ENCODE measurements at places on chromosomes 4 and X.

DNA sequence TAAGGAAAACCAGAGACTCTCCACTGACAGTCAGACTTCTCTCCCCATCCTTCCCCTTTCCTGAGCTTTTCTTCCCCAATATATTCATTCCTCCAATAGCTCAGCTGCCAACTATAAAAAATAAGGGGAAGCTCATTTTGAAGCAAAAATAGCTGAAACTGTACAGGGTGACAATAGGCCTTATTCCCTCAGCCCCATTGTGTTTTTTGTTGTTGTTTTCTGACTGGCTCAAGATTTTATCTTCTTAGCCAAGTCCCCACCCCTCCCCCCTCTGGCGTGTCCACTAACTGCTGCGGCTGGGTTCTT is 26.2 kb downstream of the PRPS1 start:
- DNase-seq = no peak

DNA sequence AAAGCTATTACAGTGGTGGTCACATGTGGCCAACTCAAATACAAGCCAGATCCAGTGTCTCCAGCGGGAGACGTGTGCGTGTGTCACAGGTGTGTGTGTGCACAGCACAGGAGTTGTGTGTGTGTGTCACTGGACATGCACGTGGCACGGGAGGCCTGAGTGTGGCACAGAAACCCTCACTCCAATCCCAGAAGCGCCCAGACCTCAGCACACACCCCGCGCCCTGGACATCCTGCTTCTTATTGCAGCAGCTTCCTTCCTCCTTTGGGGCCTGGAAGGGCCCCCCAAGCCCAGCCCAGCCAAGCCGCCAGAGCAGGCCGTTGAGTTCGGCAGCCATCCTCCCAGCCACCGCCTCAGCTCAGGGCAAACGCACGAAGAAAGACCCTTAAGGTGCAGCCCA is 37.9 kb downstream of the ACOX3 start:
- DNase-seq = no peak

GRCh38 chr4:108520807-108521206 is 99.6 kb upstream of the RPL34 start:
- DNase-seq = no peak

- peak; percentile 71 for DNase-seq
Measured at GRCh38 chr4:152138451-152138850, 377.6 kb upstream of the GATB start.

GRCh38 chr4:114600672-114601071 is 2.1 kb downstream of the UGT8 start:
- no peak for DNase-seq

DNA sequence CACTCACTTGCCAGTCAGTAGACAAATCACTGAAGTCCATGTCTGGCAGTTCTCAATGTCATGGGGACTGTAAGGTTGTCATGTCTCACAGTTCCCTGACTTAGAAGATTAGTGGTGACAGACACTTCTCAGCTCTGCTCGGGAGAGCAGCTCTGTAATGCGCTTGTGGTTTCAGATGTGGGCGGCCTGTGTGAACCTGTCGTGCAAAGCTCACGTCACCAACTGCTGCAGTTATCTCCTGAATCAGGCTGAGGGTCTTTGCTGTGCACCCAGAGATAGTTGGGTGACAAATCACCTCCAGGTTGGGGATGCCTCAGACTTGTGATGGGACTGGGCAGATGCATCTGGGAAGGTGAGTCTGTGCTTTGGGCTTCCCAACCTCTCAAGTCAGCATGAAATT is at the start of gene IL9R:
IL9R (plus strand) TSS at position 261 of the 400 bp plus-strand sequence; CDS start at position 325, 64 bp downstream.
- DNase-seq = no peak

DNA sequence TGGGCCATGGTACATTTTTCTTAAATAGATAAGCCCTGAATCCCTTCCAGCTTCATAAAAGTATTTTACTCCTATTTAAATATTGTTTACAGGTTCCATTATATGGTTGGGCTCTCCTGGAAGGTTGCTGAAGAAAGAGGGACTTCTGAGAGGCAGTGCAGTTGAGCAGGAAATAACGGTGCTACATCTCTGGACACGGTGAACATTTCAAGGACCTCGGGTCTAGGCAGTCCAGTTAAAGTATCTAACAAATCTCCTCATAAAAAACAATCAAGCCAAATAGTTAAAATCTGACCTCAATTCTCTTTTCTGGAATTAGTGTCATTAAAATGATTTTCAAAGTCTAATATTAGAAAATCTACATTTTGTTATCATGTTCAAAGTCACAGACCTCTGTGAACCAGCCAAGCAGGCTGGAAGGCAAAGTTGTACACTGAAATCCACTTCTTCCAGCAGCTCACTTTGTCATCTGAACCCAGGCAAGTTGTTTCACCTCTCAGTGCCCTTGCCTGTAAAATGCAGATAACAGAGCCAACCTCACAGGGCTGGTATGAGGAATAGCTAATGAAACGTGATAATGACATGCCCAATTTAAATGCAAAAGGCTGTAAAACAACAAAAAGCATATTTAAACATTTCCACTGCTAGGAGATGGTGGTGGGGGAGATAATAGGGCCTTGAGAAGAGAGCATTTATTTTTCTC is 267.0 kb upstream of the KLF3 start:
- DNase-seq = no peak

DNA sequence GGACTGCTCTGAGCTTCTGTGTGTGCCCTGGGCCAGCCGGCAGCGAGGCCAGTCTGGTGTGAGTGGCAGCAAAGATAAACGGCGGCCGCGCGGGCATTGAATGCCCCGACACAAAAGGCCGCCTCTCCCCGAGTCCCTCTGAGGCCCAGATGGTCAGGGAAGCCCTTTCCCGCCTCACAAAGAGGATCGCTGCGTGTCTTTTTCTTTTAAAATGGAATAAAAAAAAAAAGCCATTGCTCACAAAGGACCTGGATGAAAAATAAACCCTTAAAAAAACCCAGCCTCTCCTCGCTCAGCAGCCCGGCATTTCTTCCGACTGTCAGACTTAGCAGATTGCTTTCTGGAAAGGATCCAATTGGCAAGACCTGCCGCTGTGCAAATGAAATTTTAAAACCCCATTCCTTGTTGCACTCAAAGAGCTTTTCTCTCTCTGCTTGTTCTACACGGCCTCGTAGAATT is 578.7 kb downstream of the BCOR start:
- DNase-seq = peak; percentile 63

- DNase-seq = no peak
Measured at GRCh38 chr4:153497988-153498967, 32.1 kb downstream of the TMEM131L start.

DNA sequence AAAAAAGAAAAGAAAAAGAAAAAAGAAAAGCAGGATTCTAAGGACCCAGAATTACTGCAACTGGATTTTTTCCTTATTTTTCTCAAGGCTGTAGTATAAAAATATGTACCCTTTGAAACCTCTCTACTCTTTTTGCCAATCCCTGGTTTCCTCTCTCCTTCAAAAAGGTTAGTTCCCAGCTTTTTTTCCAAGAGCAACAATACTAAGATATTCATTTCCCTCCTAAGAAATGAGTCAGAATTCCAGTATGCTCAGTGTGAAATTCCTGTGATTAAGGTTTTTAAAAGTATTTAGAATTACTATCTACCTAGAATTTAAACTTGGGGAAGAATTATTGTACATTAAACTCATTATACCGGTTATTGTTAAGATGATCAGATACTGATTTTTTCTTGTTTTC is 22.0 kb downstream of the SMIM14 start:
- no peak for DNase-seq

DNA sequence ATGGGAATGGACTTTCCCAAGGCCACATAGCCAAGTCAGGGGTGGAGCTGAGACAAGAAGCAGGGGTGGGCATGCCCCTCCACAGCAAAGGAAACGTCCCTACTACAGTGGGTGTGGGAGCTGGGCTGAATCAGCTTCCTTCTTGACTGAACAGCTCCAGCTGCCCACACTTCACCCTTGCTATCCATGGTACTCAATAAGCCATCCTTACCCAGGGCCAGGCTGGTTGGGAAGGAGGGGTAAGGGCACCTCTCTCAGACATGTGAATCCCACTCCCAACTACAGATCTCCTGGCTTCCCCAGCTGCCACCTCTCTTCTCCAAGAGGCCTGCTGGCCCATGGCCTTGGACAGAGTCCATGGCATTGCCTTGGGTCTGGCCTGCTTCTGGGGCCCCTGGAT is 21.0 kb downstream of the LAS1L start:
- no peak for DNase-seq

DNA sequence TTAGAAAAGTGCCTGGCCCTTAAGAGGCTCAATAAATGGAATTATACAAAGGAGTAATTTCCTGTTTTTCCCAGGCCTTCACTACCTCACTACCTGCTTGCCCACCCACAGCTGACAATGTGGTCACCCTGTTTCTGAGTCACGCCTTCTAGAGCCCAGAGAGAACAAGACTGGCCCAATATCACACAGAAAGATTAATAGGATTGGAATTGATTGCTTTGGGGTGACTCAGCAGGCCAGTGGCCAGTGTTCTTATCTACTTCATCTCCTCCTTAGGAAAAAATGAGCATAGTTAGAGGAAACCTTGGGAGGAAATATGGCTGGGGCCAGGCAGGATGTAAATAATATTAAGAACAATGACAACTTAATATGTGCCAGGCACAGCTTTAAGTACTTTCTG is 4.5 kb upstream of the FGF16 start:
- no peak for DNase-seq

DNA sequence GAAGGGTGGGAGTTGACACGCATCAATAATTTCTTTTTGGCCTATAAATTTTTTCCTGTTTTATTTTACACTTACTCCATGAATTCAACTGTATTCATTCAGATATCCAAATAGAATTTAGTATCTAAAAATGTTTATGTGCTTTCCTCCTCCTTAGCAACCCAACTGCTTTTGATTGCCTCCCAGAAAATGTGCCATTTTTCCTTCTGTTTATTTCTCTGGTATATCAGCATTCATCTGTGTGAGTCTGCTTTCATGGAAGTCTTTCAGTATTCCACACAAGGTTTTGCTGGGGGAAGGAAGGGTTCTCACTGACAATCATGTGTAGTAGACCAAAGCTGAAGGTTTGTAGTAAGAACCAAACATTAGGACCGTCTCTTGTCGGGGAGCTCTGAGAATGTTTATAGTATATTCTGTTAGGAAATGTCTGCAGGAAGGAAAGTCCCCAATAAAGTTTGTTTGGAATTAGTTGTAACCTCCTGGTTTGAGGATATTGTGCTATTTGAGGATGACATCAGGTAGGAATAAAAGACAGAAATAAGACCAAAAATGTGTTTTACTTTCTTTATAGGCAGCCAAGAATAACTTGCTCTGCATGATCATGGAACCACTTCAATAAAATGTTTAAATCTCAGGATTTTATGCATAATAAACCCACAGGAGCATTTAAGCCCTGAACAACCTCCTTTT is 673.6 kb upstream of the INTU start:
- no peak for DNase-seq
